ENCODE measurements at places on chromosomes 7 and 10.
A peak's percentile ranks its signal among the peaks of the same experiment; 100 is the strongest.

DNA sequence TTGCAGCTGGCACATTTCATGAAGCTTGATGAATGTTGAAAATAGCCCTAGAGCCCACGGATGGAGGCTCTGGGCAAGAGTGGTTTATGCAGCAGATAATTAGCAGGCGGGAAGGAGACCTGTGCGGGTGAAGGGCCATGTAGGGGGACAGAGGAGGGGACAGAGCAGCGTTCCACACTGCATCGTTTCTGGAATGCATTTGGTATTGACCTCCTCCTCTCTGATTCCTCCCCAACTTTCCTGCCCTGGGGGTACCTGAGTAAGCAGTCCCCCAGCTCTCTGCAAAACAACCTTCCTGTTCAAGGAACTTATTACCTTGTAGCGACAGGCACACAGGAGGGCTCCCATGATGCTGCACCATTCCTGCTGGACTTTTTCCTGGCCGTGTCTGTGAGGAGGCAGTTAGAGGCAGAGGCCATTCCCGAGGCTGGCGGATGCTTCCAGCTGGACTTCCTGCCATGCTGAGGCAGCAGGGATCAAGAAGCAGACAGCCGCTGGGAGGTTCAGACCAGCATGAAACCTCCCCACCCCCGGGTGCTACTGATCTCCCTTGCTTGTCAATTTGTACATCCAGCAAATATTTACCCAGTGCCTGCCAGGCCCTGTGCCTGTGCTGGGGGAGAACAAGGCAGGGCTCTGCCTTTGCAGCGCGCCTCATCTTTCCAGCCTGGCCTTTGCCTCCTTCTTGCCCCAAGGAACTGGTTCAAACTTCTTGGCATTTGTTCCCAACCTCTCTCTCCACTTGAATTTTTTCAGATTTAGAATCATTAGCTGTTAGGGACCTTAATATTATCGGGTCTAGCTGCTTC lies 28.7 kb downstream of the SLC29A3 start:
- DNase-seq = no peak

DNA sequence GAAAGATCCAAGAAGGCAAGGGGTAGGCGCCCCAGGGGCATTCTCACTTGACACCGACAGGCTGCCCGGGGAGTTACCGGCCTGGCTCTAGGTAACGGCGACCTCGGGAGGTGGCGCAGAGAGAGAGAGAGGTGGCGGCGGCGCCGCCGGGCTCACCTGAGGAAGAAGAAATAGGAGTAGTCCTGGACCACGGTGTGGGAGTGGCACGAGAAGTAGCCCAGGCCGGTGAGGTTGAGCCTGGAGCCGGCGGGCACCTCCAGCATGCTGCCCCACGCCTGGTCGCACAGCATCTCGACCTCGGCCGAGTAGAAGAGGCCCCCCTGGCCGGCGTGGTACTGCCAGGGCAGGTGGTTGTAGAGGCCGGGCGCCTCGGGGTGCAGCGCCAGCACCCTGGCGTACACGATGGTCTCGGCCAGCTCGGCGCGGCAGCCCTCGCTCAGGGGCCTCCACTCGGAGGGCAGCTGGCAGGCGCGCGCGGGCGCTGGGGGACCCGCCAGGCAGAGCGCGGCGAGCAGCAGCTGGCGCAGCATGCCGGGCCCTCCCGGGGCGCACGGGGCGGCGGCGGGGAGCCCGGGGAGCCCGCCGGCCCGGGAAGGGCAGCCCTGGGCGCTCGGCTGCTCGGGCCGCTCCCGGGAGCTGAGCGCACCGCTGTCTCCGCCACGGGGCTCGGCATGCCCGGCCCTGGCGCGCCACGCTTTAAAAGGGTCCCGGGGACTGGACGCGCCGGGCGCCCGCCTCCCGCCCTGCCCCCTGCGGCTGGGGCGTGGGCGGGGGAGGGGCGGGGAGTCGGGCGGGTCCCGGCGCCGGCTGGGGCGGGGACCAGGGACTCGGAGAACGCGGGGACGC lies at the start of gene CCDC3:
Gene CCDC3, minus strand, starts transcription at position 673 of the 846 bp plus-strand sequence. Its CDS starts 143 bp downstream, at position 530.
- DNase-seq = no peak

- no peak for DNase-seq
Observed at GRCh38 chr10:101079874-101080273, 18.1 kb downstream of the KAZALD1 start.

DNA sequence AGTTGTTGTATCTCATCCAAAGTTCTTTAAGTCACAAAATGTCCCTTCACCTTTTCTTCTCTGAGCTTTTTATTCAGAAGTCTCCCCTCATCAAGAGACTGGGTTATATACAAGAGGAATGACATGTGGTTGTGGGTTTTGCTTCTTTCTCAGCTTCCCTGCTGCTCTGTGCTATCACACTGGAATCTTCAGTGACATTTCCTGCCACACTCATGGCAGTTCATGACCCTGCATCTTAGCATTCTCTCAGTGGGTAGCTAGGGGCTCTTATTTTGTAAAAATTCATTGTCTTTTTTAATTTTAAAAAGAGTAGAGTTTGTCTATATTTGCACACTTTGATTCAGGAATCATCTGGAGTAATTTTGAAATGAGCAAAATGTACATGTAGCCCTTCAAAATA lies 236.9 kb upstream of the TMEM229A start:
- no peak for DNase-seq

GRCh38 chr10:61066661-61067344 lies 122.8 kb upstream of the RHOBTB1 start:
- no peak for DNase-seq

DNA sequence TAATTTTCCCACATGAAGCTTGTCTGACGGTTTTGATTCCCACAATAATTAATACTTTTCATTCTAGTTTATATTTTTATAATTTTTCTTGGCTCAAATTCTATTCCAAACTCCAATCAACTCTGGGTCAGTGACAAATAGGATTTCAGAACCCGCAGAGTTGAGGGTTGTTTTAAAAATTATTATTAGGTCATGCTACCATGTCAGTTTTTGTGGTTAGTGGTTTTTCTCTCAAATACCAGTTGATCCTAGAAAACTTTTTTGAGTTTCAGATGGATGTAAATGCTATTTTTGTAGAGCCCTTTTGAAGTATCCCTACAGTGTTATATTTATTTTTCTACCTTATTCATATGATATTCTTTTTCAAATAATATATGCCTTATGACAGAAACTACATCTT lies 237.4 kb downstream of the SEMA3D start:
- no peak for DNase-seq

- no peak for DNase-seq
Observed at GRCh38 chr7:66741-67140, 125.6 kb upstream of the FAM20C start.

- no peak for DNase-seq
Observed at GRCh38 chr10:35613597-35614226, 8.6 kb downstream of the GJD4 start.

DNA sequence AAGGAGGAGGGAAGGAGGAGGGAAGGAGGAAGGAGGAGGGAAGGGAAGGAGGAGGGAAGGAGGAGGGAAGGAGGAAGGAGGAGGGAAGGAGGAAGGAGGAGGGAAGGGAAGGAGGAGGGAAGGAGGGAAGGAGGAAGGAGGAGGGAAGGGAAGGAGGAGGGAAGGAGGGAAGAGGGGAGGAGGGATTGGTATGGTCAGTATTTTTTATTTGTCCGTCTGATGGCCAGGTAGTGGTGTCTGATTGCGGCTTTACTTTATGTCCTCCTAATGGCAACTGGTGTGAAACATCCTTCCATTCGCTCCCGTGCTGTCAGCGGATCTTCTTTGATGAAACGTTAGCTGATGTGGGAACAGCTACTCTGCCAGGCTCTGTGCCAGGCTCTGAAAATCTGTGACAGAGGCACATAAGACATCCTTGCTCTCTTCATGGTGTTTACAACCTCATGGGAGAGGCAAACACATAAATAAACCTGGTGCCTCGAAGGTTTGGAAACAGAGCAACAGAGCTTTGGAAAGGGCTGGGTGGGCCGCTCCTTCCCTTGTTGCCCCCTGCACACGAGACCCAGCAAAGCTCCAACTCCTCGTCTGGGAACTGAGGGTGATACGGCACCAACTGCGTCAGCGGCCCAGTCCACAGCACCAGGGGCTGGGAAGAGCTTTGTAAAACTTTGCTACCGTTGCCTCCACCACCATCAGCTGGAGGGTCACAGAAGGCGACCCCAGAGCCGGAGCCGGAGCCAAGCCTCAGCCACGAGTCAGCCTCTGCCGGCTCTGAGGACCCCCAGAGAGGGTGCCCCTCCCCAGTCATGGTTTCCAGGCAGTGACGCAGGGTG lies 40.3 kb downstream of the PDGFA start:
- DNase-seq = no peak

- no peak for DNase-seq
Observed at GRCh38 chr7:2810682-2811415, 33.3 kb downstream of the GNA12 start.

GRCh38 chr10:71737001-71737833 lies 17.6 kb upstream of the C10orf105 start:
- no peak for DNase-seq

- no peak for DNase-seq
Observed at GRCh38 chr7:48067475-48067874, 21.6 kb upstream of the UPP1 start.

DNA sequence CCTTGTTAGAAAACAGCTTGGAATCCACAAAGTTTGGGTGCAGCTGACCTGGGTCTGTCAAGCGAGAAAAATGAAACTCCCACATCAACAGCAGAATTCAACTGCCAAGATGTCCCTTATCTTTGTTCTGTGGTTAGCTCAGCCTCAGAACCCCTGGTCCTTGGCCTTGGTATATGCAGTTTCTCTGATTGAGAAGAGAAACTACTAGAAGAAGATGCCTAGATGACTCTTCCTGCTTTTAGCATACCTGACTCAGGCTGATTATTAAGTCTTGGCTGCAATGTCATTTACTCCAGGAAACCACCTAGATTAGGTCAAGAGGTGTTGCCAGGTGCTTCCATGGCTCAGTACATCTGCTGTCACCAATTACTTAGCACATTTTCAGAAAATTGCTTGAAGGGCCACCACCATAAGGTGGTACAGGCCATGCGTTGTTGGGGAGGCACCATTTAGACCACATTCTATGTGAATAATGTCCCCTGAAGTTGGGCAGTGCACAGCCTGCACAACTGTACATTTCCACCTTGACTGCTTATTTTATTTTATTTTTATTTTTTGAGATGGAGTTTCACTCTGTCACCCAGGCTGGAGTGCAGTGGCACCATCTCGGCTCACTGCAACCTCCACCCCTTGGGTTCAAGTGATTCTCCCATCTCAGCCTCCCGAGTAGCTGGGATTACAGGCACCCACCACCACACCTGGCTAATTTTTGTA lies 59.4 kb upstream of the ZNF438 start:
- no peak for DNase-seq

- no peak for DNase-seq
Observed at GRCh38 chr7:106871793-106872571, 6.9 kb downstream of the PIK3CG start.

DNA sequence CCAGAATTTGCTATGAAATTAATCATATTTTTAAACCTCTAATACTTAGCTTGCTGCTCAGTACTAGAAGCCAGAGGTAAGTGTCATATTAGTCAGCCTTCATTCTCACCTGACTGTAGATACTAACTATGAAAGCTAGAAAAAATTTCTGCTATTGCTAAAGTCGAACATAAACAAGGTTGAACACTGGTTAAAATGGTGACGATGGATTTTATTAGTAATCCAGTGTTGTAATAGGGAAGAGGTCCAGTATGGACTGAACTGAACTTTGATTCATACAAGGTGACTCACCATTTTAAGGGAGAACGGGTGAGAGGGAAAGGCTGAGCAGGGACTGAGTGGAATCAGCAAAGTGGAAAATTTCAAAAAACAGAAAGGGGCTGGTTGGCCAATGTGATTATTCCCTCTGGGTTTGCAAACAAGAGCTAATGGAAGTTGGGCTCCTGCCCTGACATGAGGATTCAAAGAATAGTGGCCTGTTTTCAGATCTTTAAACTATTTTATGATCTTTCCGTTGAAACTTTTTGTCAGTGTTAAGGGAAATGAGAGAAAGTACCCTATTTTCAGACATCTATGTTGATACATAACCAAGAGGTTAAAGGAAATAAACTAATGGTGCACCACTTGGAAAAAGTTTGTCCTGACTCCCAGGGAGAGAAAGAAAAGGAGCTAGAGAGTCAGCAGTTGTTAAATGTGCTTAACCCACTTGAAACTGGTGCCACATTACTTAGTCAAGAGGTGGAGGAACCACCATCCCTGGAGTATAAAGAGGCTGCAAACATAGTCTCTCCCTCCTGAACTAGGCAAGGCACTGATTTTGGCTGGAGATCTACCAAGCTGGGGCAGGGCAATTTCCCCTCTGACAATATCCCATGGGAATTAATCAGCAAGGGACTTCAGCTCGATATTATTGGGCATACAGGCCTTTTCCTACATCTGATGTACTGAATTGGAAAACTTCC lies 15.3 kb upstream of the AKR1C1 start:
- DNase-seq = peak; percentile 36

GRCh38 chr10:99279626-99280111 lies 44.0 kb upstream of the HPSE2 start:
- DNase-seq = peak; percentile 75

- no peak for DNase-seq
Observed at GRCh38 chr7:36943591-36944435, 219.5 kb upstream of the AOAH start.

DNA sequence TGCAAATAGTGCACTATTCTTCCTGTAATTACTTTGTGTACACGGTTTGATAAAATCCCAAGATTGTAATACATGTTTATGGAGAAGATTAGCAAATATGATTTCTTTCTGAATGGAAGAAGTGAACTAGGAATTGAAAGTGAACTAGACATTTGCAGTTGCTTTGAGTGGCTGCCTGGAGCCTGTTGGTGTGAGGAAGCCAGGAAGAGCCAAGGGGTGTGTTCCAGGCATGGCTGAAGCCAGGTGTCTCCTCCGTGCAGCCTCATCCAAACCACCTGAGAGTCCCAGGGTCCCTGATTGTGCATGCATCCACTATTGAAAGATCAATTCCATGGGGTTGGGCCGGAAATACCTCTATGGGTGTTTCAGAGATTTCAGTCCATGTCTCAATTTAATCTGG lies 253.1 kb upstream of the SHH start:
- DNase-seq = no peak

DNA sequence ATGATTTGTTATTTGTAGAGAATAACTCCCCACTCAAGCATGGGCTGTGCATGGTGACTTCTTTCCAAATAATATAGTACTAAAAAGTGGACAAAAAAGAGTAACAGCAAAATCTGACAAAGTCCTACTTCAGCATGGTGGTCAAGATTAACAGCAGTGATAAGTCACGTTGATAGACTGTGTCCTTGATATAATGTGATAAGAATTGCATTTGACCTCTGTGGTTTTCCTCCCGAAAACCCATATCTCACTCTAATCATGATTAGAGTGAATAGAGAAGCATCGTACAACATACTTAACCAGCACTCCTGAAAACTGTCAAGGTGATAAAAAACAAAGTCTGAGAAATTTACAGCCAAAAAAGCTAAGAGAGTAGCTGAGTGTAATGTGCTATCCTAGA lies 42.4 kb downstream of the REEP3 start:
- no peak for DNase-seq

DNA sequence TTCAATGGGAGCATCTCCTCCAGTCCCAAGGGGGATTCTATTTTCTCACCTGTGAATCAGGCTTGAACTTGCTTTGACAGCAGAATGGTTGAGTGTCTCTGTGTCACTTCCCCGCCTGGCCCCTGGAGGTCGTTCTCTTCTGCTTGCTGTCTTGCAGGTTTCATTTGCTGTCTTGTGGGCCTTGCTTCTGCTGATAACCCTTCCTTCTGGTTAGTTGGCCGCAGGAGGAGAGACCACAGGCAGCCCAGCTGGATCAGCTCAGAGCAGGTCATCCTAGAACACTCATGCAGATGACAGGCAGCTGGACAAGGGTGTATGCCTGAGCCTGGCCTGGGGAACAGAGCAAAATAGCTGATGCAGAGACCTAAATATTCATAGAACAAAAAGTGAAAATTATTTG lies 344.2 kb upstream of the ADARB2 start:
- DNase-seq = no peak

All from HFF-Myc (cell line).